ENCODE measurements at places on chromosomes 2 and 18.

GRCh38 chr18:49638209-49638785, 76.4 kb downstream of the LIPG start:
- DNase-seq: no peak

- no peak for DNase-seq
Measured at GRCh38 chr2:203891474-203891873, 23.9 kb downstream of the CTLA4 start.

DNA sequence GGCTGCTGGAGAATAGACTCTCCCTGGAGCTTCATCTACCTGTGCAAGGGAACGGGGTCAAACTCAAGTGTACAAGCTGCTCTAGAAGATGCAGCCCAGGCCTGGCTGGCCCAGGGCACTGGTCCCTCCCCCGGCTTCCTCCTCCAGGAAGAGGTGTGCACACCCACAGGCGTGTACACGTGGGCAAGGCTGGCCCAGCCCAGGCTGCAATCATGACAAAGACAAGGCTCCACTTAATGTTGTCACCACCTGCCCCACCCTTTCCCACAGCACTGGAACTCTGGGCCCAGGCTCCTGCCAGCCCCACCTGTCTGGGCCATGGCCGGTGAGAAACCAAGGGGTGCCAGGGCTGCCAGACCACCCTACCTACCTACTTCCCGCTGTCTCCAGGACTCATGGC, 29.6 kb upstream of the ALPP start:
- no peak for DNase-seq

GRCh38 chr18:77651441-77651840, 401.8 kb downstream of the GALR1 start:
- no peak for DNase-seq

DNA sequence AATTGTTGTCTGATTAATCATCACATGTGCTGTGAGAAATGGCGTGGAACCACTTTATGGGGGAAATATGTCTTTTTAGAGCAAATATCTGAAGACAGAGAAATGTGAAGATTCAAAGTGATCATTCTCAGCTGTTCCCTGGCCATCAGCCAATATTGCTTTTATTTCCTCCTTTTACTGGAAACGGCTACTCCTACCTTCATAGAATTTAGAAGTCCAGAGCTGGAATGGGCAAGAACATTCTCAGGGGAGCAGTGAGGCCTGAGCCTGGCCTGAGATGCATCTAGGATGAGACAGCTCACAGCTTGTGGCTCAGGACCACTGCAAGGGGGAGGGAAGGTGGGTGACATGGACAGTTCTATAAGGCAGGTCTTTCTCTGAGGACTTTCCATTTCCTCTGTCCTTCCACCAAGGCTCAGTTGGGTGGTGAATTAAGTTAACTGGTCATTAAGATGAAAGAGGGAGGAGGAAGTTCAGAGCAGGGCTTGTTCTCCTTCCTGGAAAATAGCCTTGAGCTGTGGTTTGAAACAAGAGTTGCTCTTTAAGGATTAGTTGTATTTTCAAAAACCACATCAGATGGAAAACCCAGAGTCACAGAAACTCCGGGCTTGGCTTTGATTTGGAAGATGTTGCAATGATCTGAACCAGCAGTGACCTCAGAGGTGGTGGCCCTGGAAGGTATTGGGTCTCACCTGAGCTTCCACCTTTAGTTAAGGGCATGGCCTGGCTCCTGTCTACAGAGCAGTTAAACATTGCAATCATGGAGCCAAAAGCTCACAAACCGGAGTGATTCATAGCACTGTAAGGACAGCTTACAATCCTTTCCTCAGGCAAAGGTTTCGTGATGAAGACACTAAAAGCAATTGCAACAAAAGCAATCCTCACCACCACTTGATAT, 144.3 kb downstream of the VAPA start:
- no peak for DNase-seq

- DNase-seq: no peak
Measured at GRCh38 chr2:132871831-132872230, 201.8 kb upstream of the LYPD1 start.

- DNase-seq: peak; percentile 36
Measured at GRCh38 chr2:119255760-119256581, 32.3 kb downstream of the STEAP3 start.

- DNase-seq: no peak
Measured at GRCh38 chr2:110097506-110098220, 18.0 kb downstream of the MALL start.

DNA sequence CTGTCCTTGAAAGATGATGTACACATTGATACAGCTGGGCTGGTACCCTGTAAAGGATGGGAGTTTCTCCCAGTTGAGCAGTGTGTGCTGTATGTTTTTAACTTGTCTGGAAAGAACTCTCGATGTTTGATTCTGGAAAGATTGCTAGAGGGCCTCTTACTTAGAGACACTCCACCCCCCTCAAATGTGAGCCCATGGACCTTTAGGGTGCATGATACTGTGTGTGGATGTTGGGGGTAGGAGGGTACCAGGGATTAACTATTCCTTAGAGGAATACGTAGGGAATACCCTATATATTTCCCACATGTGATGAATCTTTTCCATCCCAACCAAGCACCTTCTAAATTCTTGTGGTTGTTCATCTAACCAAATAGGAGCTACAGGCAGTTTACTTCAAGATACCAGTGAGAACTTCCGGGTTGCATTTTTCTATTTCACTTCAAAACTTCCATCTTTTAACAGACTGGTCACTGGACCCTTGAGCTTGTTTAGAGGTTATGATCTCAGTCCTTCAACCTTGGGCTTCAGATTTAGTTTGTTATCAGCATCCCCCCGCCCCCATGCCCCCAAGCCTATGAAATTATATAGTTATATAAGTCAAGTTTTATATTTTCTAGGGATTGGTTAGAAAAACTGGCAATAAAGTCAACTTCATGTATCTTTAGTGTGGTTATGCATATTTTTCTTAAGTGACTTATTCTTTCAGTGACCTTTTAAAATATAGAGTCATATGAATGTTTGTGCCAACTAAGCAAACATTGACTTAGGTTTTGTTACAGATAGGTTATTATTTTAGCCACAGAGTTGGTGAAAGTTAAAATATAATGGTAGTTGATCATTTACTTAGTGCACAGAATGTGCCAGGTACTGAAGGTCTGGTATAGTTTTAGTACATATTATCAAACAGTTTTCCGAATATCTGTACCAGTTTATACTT, 18.2 kb downstream of the AFTPH start:
- no peak for DNase-seq

DNA sequence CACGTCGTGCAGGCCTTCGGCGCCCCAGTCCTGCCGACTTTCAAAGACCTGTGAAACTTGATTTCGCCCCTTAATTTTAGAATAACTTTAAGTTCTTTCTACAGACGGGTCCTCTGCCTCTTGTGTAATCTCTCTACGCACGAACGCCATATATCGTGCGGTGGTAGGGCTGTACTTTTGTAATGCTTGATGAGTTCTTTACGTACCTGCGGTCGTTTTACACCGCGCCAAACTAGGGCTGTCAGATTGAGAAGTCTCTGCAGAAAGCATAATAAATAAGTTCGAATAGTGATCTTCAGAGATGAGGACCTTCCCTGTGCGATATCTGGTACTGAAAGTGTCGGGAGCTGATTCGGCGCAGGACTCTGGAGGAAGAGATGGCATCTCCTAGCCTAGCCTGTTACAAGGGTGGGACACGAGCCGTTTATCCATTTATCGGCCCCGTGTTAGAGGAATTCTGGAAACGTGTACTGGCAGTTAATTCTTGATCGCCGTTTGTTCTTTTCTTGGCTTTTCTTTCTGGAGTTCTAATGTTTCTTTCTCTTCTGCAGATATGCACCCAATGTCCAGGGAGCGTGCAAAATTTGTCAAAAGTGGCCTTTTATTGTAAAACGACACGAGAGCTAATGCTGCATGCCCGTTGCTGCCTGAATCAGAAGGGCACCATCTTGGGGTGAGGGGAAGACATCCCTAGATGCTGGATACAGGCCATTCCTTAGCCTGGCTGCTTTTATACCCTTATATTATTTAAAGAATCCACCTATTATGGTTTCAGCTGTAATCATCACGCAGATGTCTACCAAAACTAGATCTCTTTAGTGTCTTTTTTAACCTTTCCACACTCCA, 781 bp upstream of the SLC5A6 start:
- DNase-seq: no peak

DNA sequence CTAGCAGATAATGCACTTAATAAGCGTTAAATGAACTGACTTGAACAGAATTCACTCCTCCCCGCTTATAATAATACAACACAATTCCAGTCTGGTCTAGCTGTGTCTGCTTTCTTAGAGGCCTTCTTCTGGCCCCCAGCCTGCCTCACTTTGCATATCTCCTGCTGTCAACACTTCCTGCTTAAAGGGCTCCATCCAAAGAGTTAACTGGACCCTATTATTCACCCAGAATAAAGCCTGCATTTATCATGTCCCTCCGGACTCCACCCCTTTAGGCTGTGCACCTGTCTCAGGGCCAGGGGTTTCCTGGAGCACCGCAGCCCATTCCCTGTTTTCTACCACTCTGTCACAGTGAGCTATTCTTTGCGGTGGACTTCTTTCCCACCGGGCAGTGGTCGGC, 292.8 kb upstream of the FBXO11 start:
- no peak for DNase-seq

- DNase-seq: no peak
Measured at GRCh38 chr2:149924549-149925213, 337.1 kb upstream of the MMADHC start.

DNA sequence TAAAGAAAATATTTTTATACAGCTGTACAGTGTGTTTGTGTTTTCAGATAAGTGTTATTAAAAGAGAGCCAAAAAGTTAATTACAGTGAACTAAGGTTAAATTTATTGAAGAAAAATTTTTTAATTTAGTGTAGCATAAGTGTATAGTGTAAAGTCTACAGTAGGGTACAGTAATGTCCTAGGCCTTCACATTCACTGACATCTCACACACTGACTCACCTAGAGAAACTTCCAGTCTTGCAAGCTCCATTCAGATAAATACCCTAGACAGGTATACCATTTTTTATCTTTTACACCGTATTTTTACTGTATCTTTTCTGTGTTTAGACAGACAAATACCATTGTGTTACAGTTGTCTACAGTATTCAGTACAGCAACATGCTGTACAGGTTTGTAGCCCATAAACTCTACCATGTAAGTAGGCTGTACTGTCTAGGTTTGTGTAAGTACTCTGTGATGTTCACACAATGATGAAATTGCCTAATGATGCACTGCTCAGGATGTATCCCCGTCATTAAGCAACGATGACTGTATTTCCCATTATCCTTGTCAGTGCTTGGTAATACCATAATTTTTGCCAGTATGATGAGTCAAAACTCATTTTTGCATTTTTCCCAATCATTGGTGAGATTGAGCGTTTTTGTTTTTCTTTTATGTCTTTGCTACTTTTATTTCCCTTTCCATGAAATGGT, 48.2 kb upstream of the B3GNT2 start:
- no peak for DNase-seq

- no peak for DNase-seq
Measured at GRCh38 chr2:16252891-16253290, 312.5 kb downstream of the MYCN start.

DNA sequence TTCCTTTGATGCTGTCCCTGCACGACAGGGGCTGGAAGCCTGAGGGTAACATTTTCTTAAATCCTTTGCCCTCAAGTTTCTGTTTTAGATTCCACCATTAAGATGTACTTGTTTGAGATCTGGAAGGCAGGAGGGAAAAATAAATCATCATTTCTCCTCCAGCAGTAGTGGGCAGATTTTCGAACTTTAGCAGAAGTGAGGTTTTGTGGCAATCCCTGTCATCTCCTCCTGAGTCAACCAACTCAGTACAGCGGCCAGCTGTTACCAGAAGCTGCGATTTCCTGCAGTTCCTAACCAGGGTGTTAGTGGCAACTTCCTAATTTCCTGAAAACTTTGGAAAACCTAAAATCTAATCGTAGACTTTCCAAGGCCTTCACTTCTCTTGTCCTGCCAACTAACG, 517.2 kb upstream of the ACVR2A start:
- DNase-seq: no peak

DNA sequence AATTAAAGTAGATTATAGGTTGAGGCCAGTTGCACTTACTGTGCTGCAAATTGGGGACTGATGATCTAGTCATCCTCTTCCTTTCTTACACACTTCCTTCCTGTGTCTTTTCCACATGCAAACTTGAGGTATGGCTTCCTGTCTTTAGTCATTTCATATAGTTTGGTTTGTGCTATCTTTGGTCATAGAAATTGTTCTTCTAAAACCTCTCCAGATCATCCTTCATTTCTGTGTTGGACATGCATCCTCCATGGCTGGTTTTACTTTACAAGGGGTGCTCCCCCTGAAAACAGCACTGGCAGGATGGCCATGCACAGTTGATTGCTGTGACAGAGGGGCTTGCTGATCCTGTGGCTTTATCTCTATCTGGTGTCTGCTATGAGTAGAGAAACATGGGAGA, 36.5 kb downstream of the MGAT5 start:
- DNase-seq: no peak

DNA sequence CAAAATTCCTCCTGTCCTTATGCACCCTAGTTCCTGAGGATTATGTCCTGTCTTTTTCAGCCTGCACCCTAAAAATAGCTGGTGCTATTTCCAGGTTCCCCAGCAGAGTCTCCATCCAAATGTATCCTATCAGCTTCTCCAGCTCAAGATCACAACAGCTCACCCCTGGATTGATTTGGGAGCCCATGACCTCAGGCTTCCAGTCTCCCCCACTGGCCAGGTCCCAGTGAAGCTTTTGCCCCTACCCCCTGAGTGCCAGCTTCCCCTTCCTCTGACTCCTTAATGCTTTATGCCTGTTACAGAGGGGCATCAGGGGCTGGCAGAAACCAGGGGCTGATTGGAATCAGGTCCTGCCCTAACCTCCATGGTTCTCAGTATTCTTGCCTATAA, 76.9 kb upstream of the DAPL1 start:
- DNase-seq: no peak

- DNase-seq: no peak
Measured at GRCh38 chr18:65606551-65607130, 144.2 kb upstream of the CDH7 start.

DNA sequence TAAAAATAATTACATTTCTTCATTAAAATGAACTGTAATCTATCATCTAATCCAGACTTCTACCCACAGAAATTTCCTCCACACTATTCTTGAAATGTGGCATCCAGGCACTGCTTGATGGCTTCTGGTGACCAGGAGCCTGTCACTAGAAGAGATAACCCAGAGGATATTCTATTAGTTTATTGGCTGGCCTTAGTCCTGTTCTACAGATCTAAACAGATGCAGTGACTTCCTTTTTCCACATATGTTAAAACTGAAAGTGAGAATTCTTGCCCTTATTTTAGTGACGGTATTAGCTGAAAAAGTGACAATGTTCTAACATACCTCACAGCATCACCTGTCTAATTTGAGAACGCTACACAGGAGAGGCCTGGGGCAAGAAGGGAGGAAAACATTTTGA, 775.4 kb downstream of the TSN start:
- no peak for DNase-seq

DNA sequence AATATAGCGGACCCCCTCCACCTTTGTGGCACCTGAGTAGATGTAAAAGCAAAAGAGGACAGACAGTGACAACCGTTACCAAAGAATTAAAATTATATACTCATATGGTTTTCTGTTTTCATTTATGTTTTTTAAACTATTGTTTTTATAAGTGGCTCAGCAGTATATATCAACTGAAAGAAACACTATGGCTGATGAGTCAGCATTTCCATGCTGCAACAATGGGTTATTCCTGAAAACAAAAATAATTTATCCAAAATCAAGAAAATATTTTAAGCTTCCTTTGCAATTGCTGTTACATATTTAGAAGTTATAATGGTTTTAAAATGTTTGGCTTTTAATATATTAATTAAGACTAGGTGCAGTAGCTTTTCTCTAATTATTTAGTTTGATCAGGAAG, 17.7 kb downstream of the MRPS9 start:
- DNase-seq: no peak

- DNase-seq: no peak
Measured at GRCh38 chr2:121545257-121545656, 14.6 kb downstream of the RNU4ATAC start.
